ENCODE measurements at places on chromosomes 1 and 21.

GRCh38 chr1:182897696-182898095 is 55.3 kb downstream of the SHCBP1L start:
- DNase-seq: no peak

DNA sequence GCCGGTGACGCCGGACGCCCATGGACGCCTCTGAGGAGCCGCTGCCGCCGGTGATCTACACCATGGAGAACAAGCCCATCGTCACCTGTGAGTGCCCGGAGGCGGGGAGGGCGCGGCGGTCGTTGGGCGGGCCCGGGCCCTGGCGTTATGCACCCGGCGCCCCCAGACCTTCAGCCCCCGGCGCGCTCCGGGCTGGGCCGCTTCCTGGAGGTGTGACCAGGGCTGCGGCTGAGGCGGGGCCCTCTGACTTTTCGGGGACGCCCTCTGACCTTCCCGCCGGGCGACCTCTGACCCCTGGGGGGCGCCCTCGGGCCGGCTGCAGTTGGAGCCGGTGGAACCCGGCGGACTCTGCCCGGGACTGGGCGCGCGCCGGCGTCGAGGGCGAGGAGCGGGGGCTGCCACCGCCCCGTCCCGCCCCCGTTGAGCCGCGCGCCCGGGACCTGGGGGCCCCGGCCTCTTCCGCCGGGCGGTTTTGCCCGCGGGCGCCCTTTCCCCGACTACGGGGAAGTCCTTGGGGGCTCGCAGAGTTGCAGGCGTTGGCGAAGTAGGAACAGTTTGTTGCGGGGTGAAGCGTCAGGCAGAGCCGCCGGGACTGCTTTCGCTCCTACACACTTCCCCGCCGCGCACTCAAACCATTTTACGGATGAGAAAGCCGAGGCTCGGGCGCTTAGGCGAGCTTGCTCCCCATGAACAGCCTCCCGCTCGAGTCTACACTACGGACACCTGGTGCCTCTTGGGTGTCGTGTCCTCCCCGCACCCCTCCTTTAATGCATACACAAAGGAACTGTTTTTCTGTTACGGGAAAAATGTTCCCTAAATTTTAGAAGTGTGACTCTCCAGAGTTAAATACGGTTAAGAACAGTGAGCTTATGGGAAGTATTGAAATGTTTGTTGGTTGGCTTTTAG is 618 bp downstream of the TRAPPC10 start:
- DNase-seq: peak; percentile 81

DNA sequence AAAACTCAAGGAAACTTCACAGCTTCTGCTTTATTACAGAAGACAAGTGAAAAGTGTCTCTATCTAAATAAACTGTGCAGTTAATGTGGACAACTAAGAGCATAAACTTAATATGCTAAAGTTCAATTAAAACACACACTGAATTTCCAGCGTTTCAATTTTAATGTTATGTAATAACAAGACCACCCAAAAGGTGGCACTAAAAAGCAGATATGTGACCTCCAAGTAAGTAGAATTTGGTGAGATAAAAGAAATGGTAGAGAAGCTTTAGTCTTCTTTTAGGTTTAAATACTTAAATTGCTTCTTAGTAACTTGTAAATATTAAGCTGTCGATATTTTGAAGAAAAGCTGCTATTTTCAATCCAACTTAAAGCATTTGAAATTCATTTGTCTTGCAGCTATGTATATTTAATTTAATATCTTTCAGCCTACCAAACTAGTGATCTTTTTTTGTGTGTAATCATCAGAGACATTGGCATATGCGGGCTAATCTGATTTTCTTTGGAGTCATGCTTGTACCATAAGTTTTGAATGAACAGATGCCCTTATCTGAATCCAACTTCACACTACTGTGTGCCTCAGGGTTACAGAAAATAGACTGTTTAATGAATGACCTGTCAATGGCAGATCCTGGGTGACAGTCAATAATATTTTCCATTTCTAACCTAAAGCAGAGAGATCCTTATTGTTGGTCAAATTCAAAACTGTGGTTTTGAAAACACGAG is 36.5 kb upstream of the ADAMTS1 start:
- DNase-seq: no peak

- no peak for DNase-seq
These were observed 3.5 kb upstream of the UBXN10 start for GRCh38 chr1:20182415-20182814.

DNA sequence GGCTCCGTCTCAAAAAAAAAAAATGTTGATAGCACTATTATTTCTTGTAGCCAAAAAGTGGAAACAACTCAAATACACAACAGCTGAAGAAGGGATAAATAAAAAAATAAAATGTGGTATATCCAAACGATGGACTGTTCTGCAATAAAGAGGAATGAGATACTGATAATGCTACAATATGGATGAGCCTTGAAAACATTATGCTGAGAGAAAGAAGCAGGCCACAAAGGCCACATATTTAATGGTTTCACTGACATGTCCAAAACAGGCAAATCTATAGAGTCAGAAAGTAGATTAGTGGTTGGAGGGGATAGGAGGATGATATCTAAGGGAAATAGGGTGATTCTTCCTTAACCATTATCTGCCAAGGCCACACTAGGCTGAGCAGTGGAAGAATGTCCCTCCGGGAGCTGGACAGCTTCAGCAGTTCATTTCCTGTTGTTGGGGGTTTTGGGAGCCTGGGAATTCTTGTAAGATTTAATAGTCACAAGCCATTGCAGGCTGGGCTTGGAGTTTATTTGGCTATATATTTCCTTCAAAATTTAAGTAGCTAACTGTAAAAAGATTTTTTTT is 53.5 kb downstream of the ST3GAL3 start:
- no peak for DNase-seq

DNA sequence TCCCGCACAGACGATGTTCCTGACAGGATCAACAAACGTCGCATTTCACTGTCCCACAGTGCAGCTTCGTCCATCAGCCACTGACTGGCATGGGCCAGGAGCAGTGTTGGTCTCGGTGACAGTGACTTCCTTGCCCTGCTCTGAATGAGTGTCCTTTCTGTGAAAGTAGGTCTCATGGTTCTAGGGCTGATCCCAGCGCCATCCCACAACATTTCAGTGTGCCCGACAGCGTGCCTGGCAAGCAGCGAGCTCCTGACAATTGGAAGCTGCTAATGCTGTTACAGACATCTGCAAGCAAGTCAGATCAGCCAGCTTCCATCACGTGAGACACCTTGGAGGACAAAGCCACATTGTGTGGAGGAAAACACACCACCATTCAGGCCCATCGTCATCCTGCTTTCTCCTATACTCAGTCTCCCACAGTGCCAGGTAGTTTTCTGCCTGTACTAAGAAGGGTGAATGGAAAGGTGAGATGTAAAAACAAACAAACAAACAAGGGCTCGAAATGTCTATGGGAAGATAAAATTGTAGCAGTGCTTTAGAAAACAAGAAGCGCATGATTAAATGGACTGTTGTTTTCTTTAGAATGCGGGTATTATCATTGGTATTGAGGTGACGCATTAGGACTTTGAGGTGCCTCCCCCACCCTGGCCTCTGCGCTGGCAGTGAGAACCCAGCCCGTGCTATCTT is 21.9 kb downstream of the ERRFI1 start:
- no peak for DNase-seq

GRCh38 chr1:110040548-110040947 is 6.1 kb downstream of the STRIP1 start:
- peak; percentile 57 for DNase-seq

- no peak for DNase-seq
These were observed 14.0 kb upstream of the GBP5 start for GRCh38 chr1:89286549-89287180.

- peak; percentile 27 for DNase-seq
These were observed 389.7 kb upstream of the RUNX1 start for GRCh38 chr21:35438643-35439404.

- DNase-seq: no peak
These were observed 1323.2 kb downstream of the AMY1C start for GRCh38 chr1:105072850-105073249.

- DNase-seq: no peak
These were observed at the start of gene SPRTN for GRCh38 chr1:231338270-231339128. SPRTN (plus strand) TSS chr1:231338293; CDS start chr1:231338384, 91 bp downstream.

DNA sequence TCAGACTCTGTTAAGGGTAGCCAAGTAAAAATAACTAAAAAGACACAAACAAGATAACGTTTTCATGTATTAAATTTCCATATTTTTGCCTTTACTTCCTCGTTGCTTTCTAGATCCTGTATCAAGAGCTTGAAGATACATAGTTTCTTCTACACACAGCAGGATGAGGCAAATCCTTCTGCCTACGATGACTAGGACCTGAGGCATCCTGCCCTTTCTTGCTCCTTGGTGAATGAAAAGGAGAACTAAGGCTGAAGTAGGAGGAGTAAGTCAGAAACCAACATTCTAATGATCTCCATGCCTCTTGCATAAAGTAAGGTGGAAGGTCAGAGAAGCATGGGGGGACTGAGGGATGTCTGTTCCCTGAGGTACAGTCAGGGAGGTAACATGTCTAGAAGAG is 102.6 kb downstream of the GPATCH2 start:
- DNase-seq: no peak

GRCh38 chr1:119431836-119432235 is 16.9 kb downstream of the HSD3B2 start:
- no peak for DNase-seq

- DNase-seq: no peak
These were observed 26.4 kb upstream of the DPH5 start for GRCh38 chr1:101051688-101052638.

DNA sequence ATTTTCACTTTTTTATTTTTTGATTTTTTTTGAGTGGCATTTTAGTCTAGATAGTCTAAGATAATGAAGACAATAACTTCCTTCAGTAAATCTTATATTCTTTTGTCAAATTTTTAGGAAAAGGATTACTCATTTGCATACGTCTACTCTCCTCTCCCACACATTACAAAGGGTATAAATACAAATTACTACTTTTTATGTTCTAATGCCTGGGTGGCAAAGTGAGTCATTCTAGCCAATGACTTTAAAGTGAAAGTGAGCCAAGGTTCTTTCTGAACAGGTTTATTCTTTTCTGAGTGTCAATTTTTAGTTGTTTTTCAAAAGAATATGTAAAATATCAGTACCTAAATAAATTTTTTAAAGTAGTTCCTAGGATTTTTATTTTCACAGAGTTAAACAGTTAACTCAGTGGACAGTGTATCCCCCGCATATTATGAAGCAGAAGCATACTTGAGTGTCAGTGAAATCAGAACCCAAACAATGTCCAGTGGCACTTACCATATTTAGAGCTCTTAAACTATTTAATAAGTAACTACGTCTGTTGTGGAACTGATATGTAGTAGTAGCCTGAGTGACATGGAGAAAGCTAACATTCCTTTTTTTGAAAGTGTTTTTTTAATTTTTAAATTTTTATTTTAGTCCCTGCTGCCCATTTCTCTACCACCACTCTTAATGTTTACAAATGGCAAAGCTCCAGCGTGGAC is 141.7 kb downstream of the PHTF1 start:
- DNase-seq: no peak

- no peak for DNase-seq
These were observed 28.1 kb upstream of the RNPC3 start for GRCh38 chr1:103497404-103497803.

DNA sequence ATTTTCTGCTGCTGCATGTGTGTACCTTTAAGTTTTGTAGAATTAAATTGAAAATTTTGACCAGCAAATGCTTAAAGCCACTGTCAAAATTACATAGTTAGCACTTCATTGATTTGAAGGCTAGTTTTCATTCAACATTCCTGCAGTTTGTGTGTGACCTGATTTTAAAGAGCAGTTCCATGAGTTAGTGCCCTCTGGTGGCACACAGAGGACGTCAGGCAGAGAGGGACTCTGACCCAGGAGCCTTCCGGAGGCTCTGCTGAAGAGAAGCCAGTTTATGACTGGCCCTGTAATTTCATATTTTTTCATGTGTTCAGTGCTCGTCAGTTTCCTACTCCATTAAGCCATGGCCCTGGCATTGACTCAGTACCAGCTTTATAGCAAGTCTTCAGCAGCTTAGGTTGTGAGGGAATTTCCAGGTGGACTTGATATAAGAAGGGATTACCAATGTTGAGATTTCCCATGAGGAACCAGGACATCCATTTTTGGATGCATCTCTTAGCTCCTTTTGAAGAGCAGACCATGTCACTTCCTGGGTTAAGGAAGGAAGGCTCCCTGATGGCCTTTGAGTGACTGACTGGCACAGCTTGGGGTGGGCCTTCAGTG is 104.7 kb downstream of the CAMTA1 start:
- peak; percentile 45 for DNase-seq

DNA sequence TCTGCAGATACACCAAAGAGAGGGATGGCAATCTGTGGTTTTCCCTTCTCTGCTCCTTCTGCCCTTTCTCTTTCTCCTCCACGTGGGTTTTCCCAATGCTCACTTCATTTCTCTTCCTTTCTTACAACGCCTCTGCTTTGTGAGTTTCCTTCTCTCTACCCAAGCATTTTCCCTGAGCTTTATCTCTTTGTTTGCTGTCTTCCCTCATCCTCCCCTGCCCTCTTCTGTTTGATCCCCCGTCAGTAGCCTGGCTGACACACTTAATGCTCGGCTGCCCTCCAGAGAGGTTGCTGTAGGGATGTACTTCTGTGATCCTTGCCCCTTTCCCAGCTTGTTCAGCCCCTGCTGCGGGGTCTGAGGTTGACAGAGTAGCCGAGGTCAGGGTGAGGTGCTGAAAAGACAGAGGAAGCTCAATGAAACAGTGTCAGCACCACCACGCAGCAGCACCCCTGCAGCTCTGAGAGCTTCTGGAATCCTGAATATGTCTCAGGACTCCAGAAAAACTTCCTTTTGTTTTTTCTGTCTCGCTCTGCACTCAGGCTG is 6.0 kb downstream of the EDARADD start:
- no peak for DNase-seq

DNA sequence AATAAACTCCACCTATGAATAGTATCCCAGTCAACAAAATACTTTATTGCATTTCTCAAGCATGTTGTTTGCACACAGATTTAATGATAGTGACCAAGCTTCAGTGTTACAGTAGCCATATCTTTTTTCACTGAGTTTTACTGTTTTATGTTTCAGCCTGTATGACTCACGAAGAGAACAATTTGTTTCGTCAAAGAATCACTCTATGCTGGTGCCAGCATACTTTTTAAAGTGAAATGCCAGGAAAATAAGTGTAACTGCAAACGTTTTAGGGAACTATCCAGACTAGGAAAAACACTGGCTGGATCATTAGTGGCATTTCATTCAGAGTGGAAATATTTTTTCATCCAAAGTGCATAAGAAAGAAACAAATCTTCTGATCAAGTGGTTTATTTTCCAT is 210.8 kb downstream of the COL11A1 start:
- no peak for DNase-seq

DNA sequence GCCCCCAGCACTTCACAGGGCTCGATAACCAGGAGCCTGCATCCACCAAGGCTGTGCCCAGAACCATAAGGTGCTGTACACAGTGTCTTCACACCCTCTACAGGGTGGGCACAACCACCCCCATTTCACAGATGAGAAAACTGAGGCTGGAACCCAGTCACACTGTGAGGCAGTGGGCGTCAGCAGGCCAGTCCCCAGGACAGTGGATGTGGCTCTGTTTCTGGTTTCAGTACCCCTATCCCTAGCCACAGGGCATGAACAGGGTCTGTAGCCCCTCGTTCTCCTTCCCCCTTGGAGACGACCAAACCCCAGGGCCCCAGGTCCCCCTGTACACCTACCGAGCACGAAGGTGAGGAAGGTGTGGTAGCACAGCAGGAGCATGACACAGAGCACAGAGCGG is 27.6 kb downstream of the TTC39A start:
- DNase-seq: no peak

GRCh38 chr1:231419147-231419546 is 2.9 kb downstream of the EGLN1 start:
- DNase-seq: no peak

All from stimulated activated CD4-positive, alpha-beta T cell treated with anti-CD3 and anti-CD28 coated beads, Interleukin-4, amount 100 ng/mL, for 24 hours (primary cell).